ENCODE measurements at places on chromosomes 6 and 20.
A peak's percentile ranks its signal among the peaks of the same experiment; 100 is the strongest.

DNA sequence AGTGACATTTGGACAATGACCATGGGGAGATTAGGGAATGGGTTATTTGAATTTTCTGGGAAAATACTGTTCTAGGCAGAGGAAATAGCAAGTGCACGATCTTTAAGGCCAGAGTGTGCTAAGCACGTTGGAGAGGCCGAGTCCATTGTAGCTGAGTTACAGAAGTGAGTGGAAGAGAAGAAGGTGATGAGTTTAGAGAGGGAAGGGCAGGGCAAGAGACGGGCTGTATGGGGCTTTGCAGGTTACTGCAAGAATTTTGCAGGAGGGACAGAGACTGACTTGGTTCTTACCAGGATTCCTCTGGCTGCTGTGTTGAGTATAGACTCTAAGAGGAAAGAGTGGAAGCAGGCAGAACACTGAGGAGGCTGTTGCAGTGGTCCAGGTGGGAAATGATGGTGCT lies 1.1 kb upstream of the NCOA3 start:
- no peak for DNase-seq

DNA sequence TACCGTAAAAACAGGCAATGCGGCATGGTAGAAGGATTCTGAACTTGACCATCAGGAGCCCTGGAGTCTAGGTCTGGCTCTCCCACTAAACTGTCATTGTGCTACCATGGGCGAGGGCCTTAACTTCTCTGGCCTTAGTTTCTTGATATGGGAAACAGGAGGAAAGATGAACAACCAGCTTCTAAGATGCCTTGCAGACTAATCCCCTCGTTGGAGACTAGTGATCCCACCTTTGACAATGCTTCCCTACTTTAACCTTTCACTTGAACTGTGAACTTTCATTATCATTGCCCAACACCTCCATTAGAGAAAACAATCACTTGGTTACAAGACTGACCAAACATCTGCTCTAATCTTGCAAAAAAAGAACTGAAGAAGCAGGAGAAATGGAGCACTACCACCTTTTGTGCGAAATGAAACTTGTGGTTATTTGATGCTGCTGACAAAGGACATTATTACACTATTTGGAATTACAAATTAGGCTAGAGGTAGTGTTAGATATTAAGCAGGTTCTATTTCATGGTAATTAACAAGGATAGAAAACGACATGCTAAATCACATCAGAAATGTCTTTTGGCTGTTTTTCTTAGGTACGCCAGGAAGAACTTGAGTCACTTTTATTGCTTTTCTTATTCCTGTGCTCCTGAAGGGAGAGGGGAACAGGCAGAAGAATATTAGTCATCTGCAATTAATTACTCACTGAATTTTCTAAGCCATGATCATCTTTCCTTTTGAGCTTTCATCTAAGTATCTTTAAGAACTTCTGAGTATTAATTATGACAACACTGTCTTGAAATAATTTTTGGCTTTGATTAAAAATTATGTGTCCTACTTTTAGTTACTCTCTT lies 39.1 kb upstream of the ARHGAP18 start:
- DNase-seq = no peak

DNA sequence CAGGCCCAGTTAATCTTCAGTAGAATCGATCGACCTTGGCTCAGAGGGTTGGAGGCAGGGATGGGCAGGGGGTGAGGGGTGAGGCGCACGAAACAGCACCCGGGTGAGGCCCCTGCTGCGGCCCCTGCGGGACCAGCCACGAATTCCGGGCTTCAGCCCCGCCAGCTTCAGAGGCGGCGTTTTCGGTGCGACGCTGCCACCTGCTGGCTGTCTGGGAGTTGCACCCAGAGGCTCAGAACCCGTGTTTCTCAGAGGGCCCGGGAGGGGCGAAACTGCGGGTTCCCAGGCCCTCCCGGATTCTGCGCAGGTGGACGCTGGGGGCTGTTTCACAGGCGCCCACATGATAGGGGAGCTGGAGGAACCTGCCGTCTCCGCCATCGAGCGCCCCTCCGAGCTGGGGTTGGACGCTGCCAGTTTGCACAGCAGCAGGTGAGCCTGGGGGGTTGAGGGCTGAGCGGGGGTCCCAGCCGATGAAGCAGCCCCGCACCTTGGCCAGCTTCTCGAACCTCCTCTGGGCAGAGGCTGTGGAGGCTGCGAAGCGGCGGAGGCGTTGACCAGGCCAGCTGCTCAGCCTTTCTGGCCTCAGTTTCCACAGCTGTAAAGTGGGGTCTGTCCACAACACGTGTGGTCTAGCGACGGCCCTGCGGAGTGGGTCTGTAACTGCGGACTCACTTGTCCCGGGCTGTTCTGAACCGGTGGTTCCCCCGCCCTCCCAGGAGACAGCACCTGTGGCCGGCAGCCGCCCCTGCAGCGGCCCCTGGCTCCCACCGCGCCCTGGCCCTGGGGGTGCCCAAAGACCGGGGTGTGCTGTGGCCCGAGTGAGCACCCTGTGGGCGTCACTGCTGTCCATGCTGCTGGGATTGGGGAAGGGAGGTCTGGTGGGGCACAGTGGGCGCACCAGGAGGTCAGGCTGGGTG lies 2.5 kb upstream of the BHLHE23 start:
- DNase-seq = peak; percentile 26

DNA sequence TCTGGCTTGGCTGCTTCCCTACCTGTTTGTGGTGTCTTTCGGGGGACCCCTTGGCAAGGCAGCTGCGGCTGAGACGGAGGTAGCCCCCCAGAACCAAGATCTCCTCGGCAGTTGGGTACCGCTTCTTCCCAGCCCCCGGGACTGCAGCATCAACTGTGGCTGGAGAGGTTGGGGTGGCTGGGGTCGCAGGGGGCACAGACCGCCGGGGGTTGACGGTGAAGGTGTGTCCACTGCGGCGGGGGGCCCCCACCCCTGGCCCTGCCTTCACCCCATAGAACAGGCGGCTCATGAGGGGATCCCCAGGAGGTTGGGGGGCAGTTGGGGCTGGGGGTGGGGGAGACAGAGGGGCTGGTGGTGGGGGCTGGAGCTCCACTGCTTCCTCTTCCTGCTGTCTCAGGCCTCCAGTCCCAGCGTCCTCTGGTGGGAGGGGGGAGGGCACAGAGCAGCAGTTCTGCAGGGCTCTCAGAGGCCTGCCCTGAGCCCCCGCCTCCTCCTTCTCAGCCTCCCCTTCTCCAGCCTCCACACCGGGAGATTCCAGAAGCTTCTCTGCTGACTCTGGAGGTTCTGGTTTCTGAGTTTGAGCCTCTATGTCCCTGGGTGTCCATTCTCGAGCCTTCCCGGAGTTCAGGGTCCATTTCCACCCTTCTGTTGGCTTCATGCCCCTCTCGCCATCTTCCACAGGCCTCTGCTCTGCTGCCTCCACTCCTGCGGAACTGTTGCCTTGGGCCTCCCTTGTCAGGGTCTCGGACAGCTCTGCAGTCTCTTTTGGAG lies 1.9 kb downstream of the PPP1R18 start:
- DNase-seq = no peak

GRCh38 chr20:51100617-51101016 lies 77.7 kb upstream of the KCNG1 start:
- no peak for DNase-seq

DNA sequence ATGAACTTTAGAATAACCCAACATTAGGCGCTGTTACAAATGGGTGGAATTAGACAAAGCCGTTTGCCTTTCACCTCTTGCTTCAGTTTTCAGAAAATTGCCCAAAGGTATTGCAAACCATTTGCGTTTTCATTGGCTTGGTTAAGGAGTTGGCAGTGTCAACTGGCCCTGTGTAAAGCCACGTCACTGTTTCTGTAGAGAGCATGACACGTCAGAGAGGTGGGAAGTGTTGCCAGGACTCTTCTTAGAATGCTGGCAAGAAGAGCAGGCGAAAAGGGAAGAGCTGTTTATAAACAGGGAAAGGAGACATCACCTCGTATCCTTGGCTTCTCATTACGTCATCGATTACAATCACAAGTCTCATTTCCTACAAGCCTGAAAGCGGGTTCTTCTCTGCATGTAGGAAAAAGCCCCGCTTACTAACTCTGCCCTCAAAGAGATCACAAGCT lies 4.2 kb upstream of the IRF4 start:
- no peak for DNase-seq

GRCh38 chr6:4253604-4254231 lies 118.3 kb upstream of the ECI2 start:
- peak; percentile 12 for DNase-seq

- no peak for DNase-seq
These were observed 25.7 kb downstream of the FKBP5 start for GRCh38 chr6:35662999-35663398.

GRCh38 chr6:53992522-53992921 lies 118.7 kb upstream of the MLIP start:
- DNase-seq = no peak

- DNase-seq = no peak
These were observed 11.7 kb upstream of the TCFL5 start for GRCh38 chr20:62873280-62873679.

- no peak for DNase-seq
These were observed 526.6 kb upstream of the JARID2 start for GRCh38 chr6:14719270-14719669.
